Activated CD8-positive, alpha-beta memory T cell treated with anti-CD3 and anti-CD28 coated beads, Interleukin-2, amount 10 ng/mL, durations not matched to agents 7 days and 5 days (primary cell): ENCODE measurements at places on chromosomes 12 and 14. TPM values are rescaled to one million over a fixed set of nuclear protein-coding genes. Genes with fewer than 3 reads are reported as not detected.

SIX4 gene
- 3.9 TPM for total RNA-seq

GRCh38 chr12:9365296-9365695 is 157.1 kb upstream of the PZP start:
- peaks cover 26% of the 10 kb centered on the region for H3K36me3 ChIP-seq
- peaks cover 15% of the 10 kb centered on the region for H3K27me3 ChIP-seq
- DNase-seq, result no peak
- H3K27ac ChIP-seq, result peak overlapping the region; percentile 84

- DNase-seq, result no peak
- H3K27me3 ChIP-seq, result no peaks in the 10 kb centered on the region
- no peak overlapping the region for H3K4me3 ChIP-seq
- H3K36me3 ChIP-seq, result no peaks in the 10 kb centered on the region
- no peak overlapping the region for H3K27ac ChIP-seq
Measured at GRCh38 chr12:82040987-82041743, 282.0 kb upstream of the PPFIA2 start.

DNA sequence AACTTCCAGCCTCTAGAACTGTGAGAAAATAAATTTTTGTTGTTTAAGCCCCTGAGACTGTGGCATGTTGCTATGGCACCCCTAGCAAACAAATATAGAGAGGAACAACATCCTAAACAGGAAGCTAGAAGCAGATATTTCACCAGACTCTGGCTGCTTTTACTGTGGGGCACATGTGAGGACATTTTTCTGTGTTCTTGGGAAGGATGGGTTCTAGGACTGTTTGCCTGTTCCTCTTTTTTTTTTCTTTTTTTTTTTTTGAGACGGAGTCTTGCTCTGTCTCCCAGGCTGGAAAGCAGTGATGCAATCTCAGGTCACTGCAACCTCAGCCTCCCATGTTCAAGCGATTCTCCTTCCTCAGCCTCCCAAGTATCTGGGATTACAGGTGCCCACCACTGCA is 4.2 kb upstream of the HRK start:
- no peak overlapping the region for H3K27ac ChIP-seq
- H3K27me3 ChIP-seq, result peaks cover 61% of the 10 kb centered on the region

DNA sequence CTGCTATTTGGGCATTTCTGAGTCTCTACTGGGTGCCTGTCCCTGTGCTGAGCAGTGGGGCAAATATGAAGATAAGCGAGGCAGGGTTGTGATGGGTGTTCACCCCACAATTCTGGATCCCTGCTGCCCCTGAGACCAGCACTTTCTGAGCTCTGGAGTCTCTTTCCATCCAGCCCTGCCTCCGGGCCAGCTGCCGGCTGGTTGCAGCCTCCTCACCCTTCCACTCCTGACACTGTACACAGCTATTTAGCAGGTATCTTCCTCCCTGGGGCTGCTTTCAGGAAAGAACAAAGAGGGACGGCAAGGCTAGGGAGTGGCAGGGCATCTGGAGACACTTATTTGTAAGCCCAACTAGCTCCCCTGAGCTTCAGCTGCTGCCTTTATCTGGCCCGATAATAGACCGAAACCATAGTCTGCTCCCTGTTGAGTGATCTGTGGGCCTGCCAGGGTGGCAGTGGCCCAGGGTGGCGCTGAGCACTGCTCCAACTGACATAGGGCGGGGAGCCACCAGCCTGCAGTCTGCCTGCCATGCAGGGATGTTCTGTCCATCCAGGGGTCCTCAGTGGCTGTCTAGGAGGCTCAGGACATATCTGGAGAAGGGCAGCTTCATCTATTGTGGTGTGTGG is 7.6 kb upstream of the KRT80 start:
- no peaks in the 10 kb centered on the region for H3K36me3 ChIP-seq
- no peak for DNase-seq
- H3K4me1 ChIP-seq, result peaks cover 2% of the 10 kb centered on the region
- H3K27ac ChIP-seq, result no peak overlapping the region
- H3K27me3 ChIP-seq, result peaks cover 16% of the 10 kb centered on the region
- no peak overlapping the region for H3K4me3 ChIP-seq

PIANP gene
- total RNA-seq, result not detected

DNA sequence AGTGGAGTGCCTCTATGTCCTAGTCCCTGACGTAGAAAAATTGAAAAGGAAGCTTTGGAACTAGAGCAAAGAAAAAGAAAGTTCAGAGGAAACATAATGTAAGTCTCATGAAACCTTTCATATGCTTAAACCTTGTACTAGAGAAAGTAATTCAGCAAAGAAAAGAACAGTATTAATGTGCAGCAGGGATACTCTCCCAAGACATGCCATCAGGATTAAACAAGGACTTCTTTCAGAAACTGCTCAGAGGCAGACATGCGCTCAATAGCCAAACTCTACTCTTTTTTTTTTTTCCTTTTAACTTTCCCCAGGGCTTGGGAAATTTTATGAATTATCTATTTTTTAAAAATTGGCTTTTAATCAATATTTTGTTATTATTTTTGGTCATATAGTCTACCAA is 7.1 kb upstream of the ASB8 start:
- no peak for DNase-seq
- no peak overlapping the region for H3K27ac ChIP-seq
- peaks cover 1% of the 10 kb centered on the region for H3K4me1 ChIP-seq
- H3K36me3 ChIP-seq, result no peaks in the 10 kb centered on the region

HECTD1 gene
- 91.0 TPM for total RNA-seq

DNA sequence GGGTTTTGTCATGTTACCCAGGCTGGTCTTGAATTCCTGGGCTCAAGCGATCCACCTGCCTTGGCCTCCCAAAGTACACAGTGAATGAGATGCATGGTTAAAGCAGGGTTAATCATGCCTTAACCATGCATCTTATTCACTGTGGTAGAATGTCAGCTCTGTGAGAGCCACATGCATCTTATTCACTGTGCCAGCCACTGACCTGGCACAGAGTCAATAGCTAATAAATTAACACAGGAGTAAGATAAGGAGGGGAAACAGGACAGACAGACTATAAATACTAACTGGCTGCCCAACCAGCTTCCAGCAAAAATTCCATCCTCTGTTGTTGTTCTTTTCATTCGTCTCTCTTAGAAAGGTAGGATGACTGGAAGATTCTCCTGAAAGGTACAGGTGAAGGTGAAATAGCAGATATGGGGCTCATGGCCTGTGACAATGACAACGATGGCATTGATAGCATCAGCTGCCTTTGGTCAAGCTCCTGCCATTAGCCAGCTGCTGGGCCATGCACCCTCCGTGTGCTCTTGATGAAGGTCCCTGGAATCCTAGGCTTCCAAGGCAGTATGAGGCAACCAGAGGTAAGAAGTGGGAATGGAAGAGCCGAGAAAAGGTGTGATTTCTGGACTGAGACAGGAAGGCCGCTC is 76.6 kb downstream of the ZNF664 start:
- DNase-seq, result no peak
- no peak overlapping the region for H3K4me3 ChIP-seq
- H3K27me3 ChIP-seq, result peaks cover 9% of the 10 kb centered on the region
- H3K36me3 ChIP-seq, result peaks cover 3% of the 10 kb centered on the region

- H3K4me3 ChIP-seq, result no peak overlapping the region
- no peak for DNase-seq
- no peaks in the 10 kb centered on the region for H3K4me1 ChIP-seq
- no peaks in the 10 kb centered on the region for H3K27me3 ChIP-seq
- no peak overlapping the region for H3K27ac ChIP-seq
- H3K36me3 ChIP-seq, result no peaks in the 10 kb centered on the region
Measured at GRCh38 chr12:21801522-21802288, 27.2 kb upstream of the KCNJ8 start.

GRCh38 chr12:127723251-127723650 is 543.7 kb upstream of the TMEM132C start:
- no peak for DNase-seq
- no peaks in the 10 kb centered on the region for H3K4me1 ChIP-seq
- no peaks in the 10 kb centered on the region for H3K27me3 ChIP-seq

DNA sequence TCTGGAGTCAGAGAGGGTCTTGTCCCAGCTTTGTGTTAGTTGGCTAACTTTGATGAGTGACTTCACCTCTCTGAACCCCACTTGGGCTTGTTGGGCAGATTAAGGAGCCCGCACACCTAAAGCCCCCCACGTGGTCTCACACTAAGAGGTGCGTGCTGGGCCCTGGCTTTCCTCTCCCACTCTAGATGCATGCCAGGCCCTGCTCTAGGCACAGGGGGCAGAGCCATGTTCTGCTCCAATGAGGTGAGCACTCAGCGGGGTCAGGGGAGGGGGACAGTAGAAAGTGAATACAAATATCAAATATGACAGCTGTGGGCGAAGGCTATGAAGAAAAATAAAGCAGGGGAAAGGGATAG is 119.0 kb downstream of the GCH1 start:
- H3K4me1 ChIP-seq, result peaks cover 10% of the 10 kb centered on the region
- H3K36me3 ChIP-seq, result no peaks in the 10 kb centered on the region
- H3K4me3 ChIP-seq, result no peak overlapping the region
- peaks cover 30% of the 10 kb centered on the region for H3K27me3 ChIP-seq
- no peak for DNase-seq
- H3K27ac ChIP-seq, result no peak overlapping the region

DNA sequence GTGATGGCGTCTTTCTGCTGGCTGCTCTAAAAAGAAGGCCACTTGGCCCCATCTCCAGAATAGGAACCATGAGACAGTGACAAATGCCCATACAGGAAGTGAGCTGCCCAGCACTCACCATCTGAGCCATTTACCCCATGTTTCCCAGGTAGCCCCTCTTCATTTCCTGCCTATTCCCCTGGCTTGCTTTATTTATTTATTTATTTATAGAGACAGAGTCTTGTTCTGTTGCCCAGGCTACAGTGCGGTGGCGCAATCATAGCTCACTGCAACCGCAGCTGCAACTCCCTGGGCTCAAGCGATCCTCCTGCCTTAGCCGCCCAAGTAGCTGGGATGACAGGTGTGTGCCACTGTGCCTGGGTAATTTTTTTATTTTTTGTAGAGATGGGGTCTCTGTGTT is 71.2 kb downstream of the RIN3 start:
- H3K36me3 ChIP-seq, result peaks cover 62% of the 10 kb centered on the region
- peaks cover 2% of the 10 kb centered on the region for H3K27me3 ChIP-seq
- DNase-seq, result no peak
- peaks cover 83% of the 10 kb centered on the region for H3K4me1 ChIP-seq
- no peak overlapping the region for H3K4me3 ChIP-seq

GRCh38 chr14:76695263-76695920 is 65.9 kb upstream of the VASH1 start:
- DNase-seq, result no peak
- no peak overlapping the region for H3K4me3 ChIP-seq
- H3K4me1 ChIP-seq, result no peaks in the 10 kb centered on the region
- H3K36me3 ChIP-seq, result no peaks in the 10 kb centered on the region
- H3K27me3 ChIP-seq, result peaks cover 4% of the 10 kb centered on the region
- H3K27ac ChIP-seq, result no peak overlapping the region

GRCh38 chr12:109053382-109054123 is 1.2 kb downstream of the USP30 start:
- H3K4me1 ChIP-seq, result peaks cover 19% of the 10 kb centered on the region
- no peaks in the 10 kb centered on the region for H3K27me3 ChIP-seq
- H3K4me3 ChIP-seq, result peak overlapping the region; percentile 88
- peak overlapping the region; percentile 96 for H3K27ac ChIP-seq

DNA sequence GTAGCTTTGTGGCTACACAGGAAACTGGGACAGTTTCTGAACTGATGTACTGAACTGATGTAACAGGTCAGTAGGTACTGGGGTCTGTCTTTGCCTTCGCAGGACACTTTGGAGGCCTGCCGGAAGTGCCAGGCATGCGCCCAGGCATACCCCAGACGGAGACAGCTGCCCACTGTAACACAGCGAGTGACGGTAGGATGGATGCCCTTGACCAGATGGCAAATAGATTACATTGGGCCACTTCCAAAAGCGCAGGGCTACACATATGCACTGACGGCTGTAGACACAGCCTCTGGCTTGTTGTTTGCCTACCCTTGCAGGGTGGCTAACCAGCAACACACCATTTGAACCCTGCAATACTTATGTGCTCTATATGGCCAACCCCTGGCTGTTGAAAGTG is 94.1 kb upstream of the TMPO start:
- peaks cover 12% of the 10 kb centered on the region for H3K4me1 ChIP-seq
- H3K27ac ChIP-seq, result no peak overlapping the region
- DNase-seq, result no peak
- no peaks in the 10 kb centered on the region for H3K36me3 ChIP-seq
- peaks cover 8% of the 10 kb centered on the region for H3K27me3 ChIP-seq
- H3K4me3 ChIP-seq, result no peak overlapping the region
